ENCODE measurements at places on chromosomes 5 and 9. TPM values are rescaled to one million over a fixed set of nuclear protein-coding genes. Genes with fewer than 3 reads are reported as not detected.

PCDHGA4 gene
- total RNA-seq, result 3.2 TPM

CDKN2B gene
- total RNA-seq, result 11.2 TPM

IFNA5 gene
- total RNA-seq, result not detected

CAPSL gene
- not detected for total RNA-seq

SLC25A46 gene
- 93.4 TPM for total RNA-seq

FAM169A gene
- total RNA-seq, result under 0.01 TPM
